OCI-LY7 (cell line): ENCODE measurements at places on chromosomes 2 and 18.
A peak's percentile ranks its signal among the peaks of the same experiment; 100 is the strongest.

DNA sequence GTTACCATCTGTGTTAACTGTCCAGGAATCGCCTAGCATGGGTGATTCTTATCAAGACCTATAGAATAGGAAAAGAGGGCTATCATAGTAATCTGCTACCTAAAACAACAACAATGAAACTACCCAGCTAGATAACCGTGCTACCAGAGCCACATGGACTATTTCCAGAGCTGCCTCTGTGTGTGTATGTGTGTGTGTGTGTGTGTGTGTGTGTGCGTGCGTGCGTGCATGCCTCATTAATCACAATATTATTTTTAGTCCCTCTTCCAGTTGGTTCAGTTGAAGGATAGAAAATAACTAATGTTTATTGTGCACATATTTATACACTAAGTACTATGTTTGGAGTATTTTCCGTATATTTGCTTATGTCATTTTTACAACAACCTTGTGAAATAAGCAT lies 201.1 kb downstream of the SP3 start:
- DNase-seq, result no peak

DNA sequence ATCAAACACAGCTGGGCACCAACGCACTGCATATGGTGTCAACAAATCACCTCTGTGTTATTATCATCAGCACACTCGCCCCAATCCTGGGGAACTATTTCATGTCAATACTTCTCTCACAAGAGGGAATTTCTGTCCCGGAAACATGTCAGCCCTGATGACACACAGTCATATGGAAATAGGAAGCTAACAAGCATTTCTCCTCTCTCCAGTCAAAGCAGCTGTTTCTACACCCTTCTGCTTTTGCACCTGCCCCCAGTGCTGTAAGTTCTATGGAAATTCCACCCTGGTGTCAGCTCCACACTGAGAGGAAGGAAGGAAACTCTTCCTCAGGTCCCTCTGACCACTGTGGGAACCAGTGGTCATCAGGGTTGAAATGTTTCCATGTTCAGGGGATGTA lies 447.6 kb upstream of the ID2 start:
- peak; percentile 84 for DNase-seq

- no peak for DNase-seq
Measured at GRCh38 chr2:101508636-101509035, 33.7 kb upstream of the RFX8 start.

DNA sequence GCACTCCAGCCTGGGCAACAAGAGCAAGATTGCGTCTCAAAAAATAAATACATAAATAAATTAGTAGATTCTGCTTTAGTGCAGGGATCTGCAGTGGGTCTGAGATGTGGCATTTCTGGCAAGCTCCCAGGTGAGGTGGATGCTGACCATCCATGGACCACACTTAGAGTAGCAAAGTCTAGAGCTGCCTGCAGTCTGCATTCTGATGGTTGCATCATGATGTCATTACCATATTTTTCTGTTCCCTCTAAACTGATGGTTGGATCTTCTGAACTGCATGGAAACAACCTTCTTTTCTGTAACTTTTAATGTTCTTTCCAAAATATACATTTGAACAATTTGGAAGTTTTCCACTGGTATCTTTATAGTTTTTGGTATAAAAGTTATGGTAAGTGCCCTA lies 42.9 kb downstream of the MYL12B start:
- no peak for DNase-seq

- DNase-seq, result no peak
Measured at GRCh38 chr2:202824901-202825300, 46.7 kb downstream of the ICA1L start.

- no peak for DNase-seq
Measured at GRCh38 chr2:191747170-191747530, 69.2 kb downstream of the NABP1 start.
